Smooth muscle cell of trachea (primary cell): ENCODE measurements at places on chromosomes 11 and 22. TPM values are rescaled to one million over a fixed set of nuclear protein-coding genes. Genes with fewer than 3 reads are reported as not detected.

TRIM49C gene
- not detected in 2 replicates for total RNA-seq

MUC6 gene
- under 0.01 TPM in 1 of 2 replicates, not detected in the other for total RNA-seq

NKAPD1 gene
- total RNA-seq: 16.4 and 18.3 TPM in 2 replicates

APOA4 gene
- total RNA-seq: not detected in 2 replicates

RASSF10 gene
- total RNA-seq: not detected in 2 replicates

GCAT gene
- 27.5 and 27.6 TPM in 2 replicates for total RNA-seq

FGF4 gene
- total RNA-seq: not detected in 2 replicates

FOXRED2 gene
- 9.2 and 9.9 TPM in 2 replicates for total RNA-seq

TRPT1 gene
- total RNA-seq: 28.5 and 50.6 TPM in 2 replicates

E2F8 gene
- total RNA-seq: under 0.01 and 1.0 TPM in 2 replicates

OOSP1 gene
- total RNA-seq: not detected in 2 replicates

APOL2 gene
- total RNA-seq: 45.4 and 59.2 TPM in 2 replicates

BDNF gene
- total RNA-seq: 5.2 and 10.6 TPM in 2 replicates

CCDC15 gene
- 0.83 and 3.6 TPM in 2 replicates for total RNA-seq

TSPAN32 gene
- under 0.01 and 0.17 TPM in 2 replicates for total RNA-seq

OR10G7 gene
- not detected in 2 replicates for total RNA-seq

MRGPRF gene
- total RNA-seq: 77.2 and 111 TPM in 2 replicates

HPX gene
- 0.44 and 1.7 TPM in 2 replicates for total RNA-seq

LAMTOR1 gene
- 97.3 and 114 TPM in 2 replicates for total RNA-seq
